Stimulated activated CD4-positive, alpha-beta T cell treated with anti-CD3 and anti-CD28 coated beads, Interleukin-1b, Interleukin-23, amount 100 ng/mL, for 24 hours (primary cell): ENCODE measurements at places on chromosomes 7 and 10.

GRCh38 chr7:141915565-141915964 is 634 bp upstream of the OR9A4 start:
- DNase-seq: no peak

DNA sequence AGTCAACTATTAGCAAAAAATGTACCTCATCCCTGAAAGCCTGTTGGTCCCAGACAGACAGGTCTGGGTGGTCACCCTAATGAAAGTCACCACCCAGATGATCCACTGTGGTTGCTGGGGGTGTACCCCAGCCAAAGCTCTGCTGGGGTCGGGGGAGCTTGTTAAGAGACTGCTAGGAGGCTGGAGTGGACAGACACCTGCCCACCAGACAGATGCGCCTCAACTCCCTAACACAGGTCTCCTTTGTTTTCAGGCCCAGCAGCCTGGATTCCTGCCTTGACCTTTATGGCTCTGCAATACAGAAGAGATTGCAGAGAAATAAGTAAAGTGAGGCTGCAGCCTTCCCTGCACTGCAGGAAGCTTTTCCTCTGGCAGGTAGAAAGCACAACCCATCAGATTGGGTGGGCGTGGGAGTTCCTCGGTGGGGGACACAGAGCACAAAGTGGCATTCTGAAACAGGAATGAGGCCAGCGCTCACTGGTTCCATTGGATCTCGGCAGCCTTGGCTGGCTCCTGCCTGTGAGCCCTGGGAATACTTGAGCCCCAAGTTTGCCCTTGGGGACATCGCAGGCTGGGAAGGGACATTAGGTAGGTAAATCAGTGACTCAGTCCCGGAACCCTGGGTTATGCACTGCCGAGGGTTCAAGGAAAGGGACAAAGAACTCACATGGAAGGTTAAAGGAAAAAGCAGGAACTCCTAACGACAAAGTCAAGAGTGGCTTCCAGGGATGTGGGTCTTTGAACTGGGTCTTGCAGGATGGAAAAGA is 18.0 kb upstream of the ZNF488 start:
- no peak for DNase-seq

DNA sequence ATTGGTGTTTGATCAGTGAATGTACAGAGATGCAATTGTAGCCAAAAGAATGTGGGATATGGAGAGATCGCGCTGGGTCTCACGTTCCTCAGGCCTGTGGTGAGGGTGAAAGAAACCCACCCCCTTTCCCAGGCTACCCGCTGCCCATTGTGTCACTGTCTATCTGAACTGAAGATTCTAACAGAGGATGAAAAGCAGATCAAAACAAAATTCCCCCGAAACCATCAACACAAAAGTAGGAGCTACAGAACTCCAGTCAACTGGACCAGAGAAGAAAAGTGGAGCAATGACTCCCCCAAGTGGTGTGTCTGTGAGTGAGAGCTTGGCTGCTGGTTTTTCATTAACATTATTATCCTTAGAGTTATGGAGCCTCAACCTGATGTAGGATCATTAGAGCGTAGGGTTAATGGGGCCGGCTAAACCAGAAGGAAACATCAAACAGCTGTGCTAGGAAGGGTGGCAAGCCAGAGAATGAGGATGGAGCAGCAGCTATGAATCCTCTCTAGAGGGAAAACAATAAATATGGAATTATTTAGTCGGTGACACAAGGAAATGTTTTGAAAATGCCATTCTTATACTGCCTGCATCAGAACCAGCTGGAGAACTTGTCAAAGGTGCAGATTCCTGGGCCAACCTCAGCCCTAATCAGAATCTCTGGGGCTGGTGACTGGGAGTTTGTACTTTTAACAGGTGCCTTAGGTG is 38.3 kb downstream of the AKR1B1 start:
- no peak for DNase-seq

DNA sequence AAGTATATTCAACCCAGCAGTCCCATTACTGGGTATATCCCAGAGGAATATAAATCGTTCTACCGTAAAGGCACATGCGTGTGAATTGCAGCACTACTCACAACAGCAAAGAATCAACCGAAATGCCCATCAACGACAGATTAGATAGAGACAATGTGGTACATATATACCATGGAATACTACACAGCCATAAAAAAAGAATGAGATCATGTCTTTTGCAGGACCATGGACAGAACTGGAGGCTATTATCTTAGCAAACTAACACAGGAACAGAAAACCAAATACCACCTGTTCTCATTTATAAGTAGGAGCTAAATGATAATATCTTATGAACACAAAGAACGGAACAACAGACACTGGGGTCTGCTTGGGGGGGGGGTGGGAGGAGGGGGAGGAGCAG is 44.3 kb upstream of the KLHL7 start:
- no peak for DNase-seq

- DNase-seq: no peak
Measured at GRCh38 chr7:2904202-2904601, 60.1 kb upstream of the GNA12 start.
